Mesothelial cell of epicardium (in vitro differentiated cells): ENCODE measurements at places on chromosomes 1 and 21.

GRCh38 chr1:6513320-6513801, 21.9 kb upstream of the PLEKHG5 start:
- no peak overlapping the region for H3K4me3 ChIP-seq
- H3K27me3 ChIP-seq: no peaks in the 10 kb centered on the region
- no peaks in the 10 kb centered on the region for H3K36me3 ChIP-seq
- H3K4me1 ChIP-seq: peaks cover 31% of the 10 kb centered on the region
- H3K27ac ChIP-seq: peak overlapping the region; percentile 30

- no peaks in the 10 kb centered on the region for H3K4me1 ChIP-seq
- H3K27ac ChIP-seq: no peak overlapping the region
- H3K27me3 ChIP-seq: peaks cover 34% of the 10 kb centered on the region
- H3K4me3 ChIP-seq: no peak overlapping the region
- no peak for DNase-seq
Measured at GRCh38 chr1:111911061-111911460, 78.4 kb downstream of the KCND3 start.

- H3K4me3 ChIP-seq: peak overlapping the region; percentile 42
- peaks cover 5% of the 10 kb centered on the region for H3K27me3 ChIP-seq
- peaks cover 22% of the 10 kb centered on the region for H3K4me1 ChIP-seq
- no peak for DNase-seq
Measured at GRCh38 chr1:9179463-9180110, 50.7 kb upstream of the GPR157 start.

DNA sequence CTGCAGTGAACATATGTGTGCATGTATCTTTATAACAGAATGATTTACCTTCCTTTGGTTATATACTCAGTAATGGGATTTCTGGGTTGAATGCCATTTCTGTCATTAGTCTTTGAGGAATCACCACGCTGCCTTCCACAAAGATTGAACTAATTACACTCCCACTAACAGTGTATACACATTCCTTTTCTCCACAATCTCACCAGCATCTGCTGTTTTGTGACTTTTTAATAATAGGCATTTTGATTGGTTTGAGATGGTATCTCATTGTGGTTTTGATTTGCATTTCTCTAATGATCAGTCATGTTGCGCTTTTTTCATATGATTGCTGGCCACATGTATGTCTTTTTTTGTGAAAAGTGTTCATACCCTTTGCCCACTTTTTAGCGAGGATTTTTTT, 680.5 kb downstream of the PTPRC start:
- no peaks in the 10 kb centered on the region for H3K27me3 ChIP-seq
- no peak overlapping the region for H3K4me3 ChIP-seq
- no peaks in the 10 kb centered on the region for H3K4me1 ChIP-seq
- H3K36me3 ChIP-seq: no peaks in the 10 kb centered on the region

GRCh38 chr1:228837817-228838716, 102.8 kb downstream of the RHOU start:
- H3K27me3 ChIP-seq: no peaks in the 10 kb centered on the region
- H3K36me3 ChIP-seq: no peaks in the 10 kb centered on the region
- peaks cover 8% of the 10 kb centered on the region for H3K4me1 ChIP-seq
- H3K4me3 ChIP-seq: no peak overlapping the region
- DNase-seq: no peak
- H3K27ac ChIP-seq: no peak overlapping the region

DNA sequence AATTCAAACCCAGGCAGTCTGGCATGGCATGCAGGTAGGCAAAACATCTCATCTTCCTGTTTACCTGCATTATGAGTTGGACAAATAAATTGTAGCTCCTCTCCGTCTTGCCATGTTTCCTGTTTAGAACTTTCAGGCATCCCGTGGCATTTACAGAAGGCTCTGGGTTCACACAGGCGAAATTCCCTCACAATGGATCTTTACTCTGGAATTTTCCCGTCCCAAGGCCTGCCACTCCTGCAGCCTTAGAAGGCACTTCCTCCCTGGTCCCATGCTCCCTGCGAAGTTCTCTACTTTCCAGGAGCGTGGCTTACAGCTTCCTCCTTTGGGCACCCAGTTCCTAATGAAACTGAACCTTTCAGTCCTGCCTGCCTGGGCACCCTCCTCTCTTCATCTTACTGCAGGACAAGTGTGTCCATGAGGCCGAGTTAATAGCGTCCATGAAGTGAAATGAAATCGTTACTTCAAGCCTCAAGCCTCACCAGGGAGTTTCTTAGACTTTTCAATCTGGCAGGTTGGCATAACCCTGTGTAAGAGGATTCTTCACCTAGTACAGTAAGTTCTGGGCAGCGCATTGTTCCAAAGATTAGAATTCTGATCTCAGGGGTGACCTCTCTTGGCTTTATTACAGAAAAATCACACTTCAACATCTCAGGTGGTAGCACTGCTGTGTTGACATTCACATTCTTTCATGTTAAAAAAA, 36.8 kb upstream of the AHCYL1 start:
- no peak overlapping the region for H3K4me3 ChIP-seq
- no peaks in the 10 kb centered on the region for H3K27me3 ChIP-seq
- no peaks in the 10 kb centered on the region for H3K36me3 ChIP-seq
- DNase-seq: no peak
- no peaks in the 10 kb centered on the region for H3K4me1 ChIP-seq

DNA sequence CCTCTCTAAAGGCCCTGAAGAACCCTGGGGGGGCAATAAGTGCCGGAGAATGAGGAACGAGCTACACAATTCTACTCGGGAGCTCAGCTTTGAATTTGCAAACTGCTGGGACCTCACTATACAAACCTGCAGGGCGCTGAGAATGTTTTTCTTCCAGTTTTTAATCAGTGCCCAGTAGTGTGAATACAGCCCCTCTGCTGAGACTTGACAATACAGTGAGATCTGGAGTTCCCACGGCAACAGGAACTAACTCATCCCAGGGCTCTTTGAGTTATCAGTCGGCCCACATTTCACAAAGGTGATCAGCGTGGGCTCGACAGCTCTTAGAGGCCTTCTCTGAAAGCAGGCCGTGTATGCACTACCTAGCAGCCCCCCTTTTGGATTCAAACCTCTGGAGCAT, 41.7 kb downstream of the TMEM53 start:
- DNase-seq: no peak
- H3K4me1 ChIP-seq: peaks cover 20% of the 10 kb centered on the region
- H3K27ac ChIP-seq: peak overlapping the region; percentile 96
- H3K4me3 ChIP-seq: peak overlapping the region; percentile 85
- peaks cover 7% of the 10 kb centered on the region for H3K36me3 ChIP-seq
- no peaks in the 10 kb centered on the region for H3K27me3 ChIP-seq
